Fibroblast of upper back skin (primary cell): ENCODE measurements at places on chromosomes 7 and 10.

GRCh38 chr7:22116451-22117030, 170.8 kb upstream of the CDCA7L start:
- no peak for DNase-seq

- no peak for DNase-seq
Observed at GRCh38 chr7:52897713-52898112, 137.7 kb upstream of the POM121L12 start.

- DNase-seq = no peak
Observed at GRCh38 chr10:114252883-114253282, 13.8 kb downstream of the VWA2 start.

DNA sequence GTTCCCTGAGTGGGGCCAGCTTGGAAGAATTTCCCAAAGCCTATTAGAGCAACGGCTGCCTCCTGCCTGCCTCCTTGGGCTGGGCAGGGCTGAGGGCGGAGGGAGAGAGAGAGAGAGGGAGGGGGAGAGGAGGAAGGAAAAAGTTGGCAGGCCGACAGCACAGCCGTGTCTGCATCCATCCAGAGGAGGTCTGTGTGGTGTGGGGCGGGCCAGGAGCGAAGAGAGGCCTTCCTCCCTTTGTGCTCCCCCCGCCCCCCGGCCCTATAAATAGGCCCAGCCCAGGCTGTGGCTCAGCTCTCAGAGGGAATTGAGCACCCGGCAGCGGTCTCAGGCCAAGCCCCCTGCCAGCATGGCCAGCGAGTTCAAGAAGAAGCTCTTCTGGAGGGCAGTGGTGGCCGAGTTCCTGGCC, at the start of gene AQP1:
TSS of gene AQP1 (plus strand) at position 293 of the 409 bp plus-strand sequence. CDS start at position 350, 57 bp downstream.
- DNase-seq = peak; percentile 87

DNA sequence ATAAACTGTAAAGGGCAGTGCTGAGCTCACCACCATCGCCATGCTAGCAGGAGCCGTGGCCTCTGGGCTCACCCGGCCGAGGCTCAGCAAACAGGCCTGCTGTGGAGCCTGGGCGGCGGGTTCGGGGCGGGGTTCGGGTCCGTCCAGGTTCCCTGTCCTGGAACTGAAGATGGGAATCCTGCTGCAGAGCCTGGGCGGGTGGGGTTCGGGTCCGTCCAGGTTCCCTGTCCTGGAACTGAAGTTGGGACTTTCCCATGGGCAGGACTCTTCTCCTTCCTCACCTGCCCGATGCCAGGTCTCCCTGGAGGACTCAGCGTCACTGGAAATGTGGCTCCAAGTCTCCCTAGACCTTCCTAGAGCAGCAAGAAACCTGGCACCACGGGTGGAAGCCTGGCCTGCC, 36.6 kb downstream of the EN2 start:
- DNase-seq = no peak

- no peak for DNase-seq
Observed at GRCh38 chr7:2504128-2504888, 15.3 kb upstream of the LFNG start.

DNA sequence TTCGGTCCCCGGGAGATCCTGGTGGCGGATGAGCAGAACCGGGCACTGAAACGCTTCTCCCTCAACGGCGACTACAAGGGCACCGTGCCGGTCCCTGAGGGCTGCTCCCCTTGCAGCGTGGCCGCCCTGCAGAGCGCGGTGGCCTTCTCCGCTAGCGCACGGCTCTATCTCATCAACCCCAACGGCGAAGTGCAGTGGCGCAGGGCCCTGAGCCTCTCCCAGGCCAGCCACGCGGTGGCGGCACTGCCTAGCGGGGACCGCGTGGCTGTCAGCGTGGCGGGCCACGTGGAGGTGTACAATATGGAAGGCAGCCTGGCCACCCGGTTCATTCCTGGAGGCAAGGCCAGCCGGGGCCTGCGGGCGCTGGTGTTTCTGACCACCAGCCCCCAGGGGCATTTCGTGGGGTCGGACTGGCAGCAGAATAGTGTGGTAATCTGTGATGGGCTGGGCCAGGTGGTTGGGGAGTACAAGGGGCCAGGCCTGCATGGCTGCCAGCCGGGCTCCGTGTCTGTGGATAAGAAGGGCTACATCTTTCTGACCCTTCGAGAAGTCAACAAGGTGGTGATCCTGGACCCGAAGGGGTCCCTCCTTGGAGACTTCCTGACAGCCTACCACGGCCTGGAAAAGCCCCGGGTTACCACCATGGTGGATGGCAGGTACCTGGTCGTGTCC, 3.7 kb downstream of the TRIM56 start:
- DNase-seq = no peak

- peak; percentile 24 for DNase-seq
Observed at GRCh38 chr7:155947051-155947450, 134.8 kb upstream of the SHH start.

GRCh38 chr10:1657479-1657878, 79.8 kb downstream of the ADARB2 start:
- DNase-seq = no peak

DNA sequence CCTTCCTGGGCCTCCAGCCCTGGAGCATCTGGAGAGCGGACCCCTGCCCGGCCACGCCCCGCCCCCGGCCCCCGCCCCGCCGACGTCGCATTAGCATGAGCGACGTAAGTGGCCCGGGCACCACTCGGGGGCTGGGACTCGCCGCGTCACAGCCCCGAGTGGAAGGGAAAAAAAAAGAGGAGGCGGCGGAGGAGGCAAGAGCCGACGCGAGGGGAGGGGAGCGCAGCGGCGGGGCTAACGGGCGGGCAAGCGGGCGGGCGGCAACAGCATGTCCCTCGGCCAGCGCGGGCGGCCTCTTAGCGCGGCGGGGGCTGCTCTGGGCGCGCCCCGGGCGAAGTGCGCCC, at the start of gene SLC18A3:
TSS of gene SLC18A3 (plus strand) at position 197 of the 344 bp plus-strand sequence. CDS start 431 bp downstream, outside the sequence.
- DNase-seq = no peak

GRCh38 chr7:102073931-102074880, 212.5 kb upstream of the SH2B2 start:
- DNase-seq = peak; percentile 30

- no peak for DNase-seq
Observed at GRCh38 chr10:106500925-106501525, 663.5 kb downstream of the SORCS1 start.

DNA sequence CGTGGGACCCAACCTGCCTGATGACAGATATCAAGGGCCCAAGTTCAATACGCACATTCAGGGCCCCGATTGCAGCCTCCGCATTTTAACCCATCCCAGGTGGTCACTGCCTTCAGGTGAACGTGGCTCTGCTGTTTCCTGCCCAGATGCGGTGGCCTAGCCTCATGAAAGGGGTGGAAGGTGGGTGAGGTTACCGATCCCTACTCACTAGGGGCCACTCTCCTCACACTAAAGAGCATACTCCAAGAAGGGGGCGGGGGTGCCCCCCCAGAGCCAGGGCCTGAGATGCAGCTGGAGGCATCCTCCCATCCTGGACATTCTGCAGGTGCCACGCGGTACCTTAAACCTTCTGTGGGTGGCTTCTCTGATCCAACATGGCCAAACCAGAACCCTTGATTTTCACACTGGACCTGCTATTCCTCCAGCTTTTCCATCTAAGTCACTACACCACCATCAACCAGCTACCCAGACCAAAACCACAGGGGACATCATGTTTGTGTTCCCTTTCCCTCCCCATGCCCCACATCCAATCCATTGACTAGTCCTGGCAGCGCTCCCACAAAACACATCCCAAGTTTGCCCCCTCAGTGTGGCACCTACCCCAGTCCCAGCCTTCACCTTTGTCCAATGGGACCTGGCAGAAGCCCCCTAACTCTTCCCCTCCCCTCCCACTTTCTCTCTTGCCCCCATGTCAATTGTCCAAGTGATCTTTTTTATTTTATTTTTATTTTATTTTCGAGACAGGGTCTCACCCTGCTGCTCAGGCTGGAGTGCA, 30.0 kb downstream of the PRLHR start:
- no peak for DNase-seq

DNA sequence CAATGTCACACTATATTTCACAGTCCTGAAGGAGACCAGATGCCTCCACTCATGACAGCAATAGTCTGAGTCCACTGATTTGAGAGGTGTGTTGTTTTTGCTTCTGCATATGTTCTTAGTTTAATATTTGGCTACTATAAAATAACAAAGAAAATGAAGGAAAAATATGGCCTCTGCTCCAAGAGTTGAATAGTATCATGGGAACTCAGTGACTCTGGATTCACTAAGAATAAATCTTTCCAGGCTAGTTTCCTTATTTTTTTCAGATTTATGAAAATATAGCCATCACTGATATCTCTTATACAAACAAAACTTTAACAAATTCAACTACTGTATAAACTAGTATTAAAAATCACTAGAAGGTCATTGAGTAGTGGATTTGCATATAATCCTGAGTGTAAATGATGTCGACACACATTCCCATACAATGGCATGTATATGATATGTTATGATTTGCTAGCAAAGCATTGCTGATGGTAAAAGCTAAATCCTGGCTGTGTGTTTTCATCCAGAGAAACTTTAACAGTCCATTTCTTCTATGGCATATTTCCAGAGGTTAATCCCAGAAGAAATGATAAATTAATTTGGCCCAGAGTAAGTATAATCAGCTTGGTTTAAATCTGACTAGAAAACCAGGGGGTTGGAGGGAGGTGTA, 66.0 kb upstream of the VIPR2 start:
- no peak for DNase-seq

GRCh38 chr7:152752200-152752912, 7.2 kb upstream of the ACTR3B start:
- DNase-seq = no peak

GRCh38 chr10:109727436-109727835, 195.9 kb downstream of the XPNPEP1 start:
- DNase-seq = no peak

DNA sequence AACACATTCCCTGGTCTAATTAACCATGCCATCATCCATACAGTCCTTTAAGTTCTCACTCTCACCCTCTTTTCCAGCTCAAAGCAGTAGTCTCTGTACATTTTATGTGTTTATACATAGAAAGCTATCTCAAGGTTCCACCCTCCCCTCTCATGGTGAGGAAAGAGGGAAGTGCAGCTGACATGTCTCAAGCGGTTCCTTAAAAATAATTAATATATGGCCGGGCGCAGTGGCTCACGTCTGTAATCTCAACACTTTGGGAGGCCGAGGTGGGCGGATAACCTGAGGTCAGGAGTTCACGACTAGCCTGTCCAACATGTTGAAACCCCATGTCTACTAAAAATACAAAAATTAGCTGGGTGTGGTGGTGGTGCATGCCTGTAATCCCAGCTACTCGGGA, 36.7 kb downstream of the ZC3HAV1 start:
- no peak for DNase-seq

DNA sequence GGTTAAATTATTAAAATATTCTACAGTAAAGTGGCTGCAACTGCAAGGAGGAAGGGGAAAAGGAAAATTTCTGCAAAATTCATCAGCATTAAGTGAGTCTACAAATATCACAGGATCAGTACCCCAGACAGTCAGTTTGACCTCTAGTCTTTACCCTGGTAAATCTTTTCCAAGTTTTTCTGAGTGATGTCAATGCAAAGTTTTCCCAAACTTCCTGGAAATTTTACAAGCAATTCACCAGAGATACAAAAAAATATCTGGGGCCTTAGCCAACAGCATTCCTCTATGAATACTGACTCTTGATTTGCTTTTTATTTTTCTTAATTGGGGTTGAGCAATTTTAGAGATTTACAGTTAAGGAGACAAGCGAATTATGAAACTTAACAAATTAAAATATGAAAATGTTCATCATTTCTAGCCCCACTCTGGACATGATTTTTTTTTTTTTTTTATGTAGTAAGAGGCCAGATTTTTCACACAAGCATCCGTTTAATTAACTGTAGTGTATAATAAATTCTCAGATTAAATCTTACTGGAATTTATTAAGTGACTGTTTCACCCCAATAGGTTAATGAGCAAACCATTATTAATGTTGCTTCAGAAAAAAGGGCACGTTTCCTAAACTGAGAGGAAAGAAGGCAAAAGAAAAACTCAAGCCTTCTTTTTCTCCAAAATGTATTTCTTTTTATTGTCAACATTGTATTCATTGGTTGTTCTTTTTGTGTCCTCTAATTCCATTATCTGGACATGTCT, 539.5 kb upstream of the FZD8 start:
- peak; percentile 82 for DNase-seq

DNA sequence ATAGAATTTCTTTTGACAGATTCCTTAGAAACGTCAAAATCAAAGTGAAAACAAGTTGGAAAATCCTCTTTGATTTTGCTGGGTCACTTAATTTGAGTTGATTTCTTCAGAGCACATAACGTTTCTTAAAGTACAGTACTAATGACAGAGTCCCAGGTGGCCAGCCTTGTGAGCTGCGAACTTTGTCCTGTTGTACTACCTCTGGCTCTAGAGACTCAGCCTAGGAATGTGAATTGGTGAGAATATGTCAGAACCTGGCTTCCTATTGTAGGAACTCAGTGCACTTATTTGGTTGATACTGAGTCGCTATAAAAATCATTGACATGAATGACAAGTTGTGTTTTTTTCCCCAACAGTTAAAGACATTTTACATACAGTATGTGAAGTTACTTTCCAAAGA, 20.2 kb downstream of the SDK1 start:
- DNase-seq = no peak

- DNase-seq = no peak
Observed at GRCh38 chr10:23291551-23292334, 52.9 kb downstream of the C10orf67 start.

DNA sequence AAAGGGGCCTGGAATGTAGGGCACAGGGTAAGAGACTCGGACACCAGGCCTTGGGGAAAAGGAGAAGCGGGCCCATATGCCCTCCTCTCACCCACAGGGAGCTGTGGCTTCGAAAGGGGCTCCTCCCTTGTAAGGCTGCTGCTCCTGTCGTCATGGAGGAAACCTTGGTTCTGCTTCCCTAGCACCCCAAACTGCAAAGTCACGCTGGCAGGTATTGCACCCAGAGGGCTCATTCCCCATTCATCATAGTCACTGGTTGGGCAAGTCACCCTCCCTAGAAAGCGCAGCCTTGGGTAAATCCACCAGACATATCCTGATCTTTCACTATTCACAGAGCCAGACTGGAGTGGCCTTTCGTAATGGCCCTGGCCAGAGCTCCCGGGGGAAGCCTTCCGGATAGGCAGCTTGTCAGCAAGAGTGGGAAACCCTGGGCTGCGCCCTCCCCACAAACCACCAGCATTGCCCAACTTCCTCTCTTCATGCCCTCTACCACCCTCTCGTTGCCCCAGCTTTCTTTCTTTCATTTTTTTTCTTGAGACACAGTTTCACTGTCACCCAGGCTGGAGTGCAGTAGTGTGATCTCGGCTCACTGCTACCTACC, 121.0 kb downstream of the HIP1 start:
- DNase-seq = no peak

DNA sequence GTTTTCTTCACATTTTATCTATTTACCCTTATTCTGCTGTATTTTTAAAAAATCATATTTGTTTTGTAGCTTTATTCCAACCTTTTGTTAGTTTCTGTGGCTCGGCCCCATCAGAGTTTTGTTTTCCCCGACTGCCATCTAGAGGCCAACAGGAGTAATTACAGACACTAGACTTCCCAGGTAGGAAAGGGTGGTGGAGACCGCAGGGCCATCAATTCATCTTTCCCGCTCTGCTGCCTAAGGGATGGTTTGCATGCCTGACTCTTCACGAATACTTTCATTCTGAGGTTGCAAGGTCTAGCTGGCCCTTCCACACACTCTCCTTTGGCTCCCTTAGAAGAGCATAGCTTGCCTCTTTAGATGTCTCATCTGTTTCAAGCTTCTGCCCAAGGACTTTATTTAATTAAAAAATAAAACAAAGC, 38.3 kb downstream of the LYZL2 start:
- peak; percentile 54 for DNase-seq

GRCh38 chr7:48671656-48672055, 252.7 kb upstream of the CDC14C start:
- DNase-seq = no peak

GRCh38 chr10:99425204-99425603, 5.2 kb downstream of the GOT1 start:
- DNase-seq = no peak

GRCh38 chr10:132816718-132817117, 30.8 kb upstream of the NKX6-2 start:
- no peak for DNase-seq
